ENCODE measurements at places on chromosomes 4 and X. TPM values are rescaled to one million over a fixed set of nuclear protein-coding genes. Genes with fewer than 3 reads are reported as not detected.

Gene TMSB4X
- 4,561 TPM for total RNA-seq

Gene ARSJ
- total RNA-seq: 15.7 TPM

Gene SPANXN4
- not detected for total RNA-seq

Gene LANCL3
- 2.8 TPM for total RNA-seq

Gene GRIA3
- 0.66 TPM for total RNA-seq

Gene CENPVL3
- not detected for total RNA-seq

Gene IL2RG
- 0.62 TPM for total RNA-seq

Gene SASH3
- 7.1 TPM for total RNA-seq

GRCh38 chr4:20681271-20681670 is 19.0 kb upstream of the PACRGL start:
- H3K27ac ChIP-seq: no peak overlapping the region
- H3K4me3 ChIP-seq: no peak overlapping the region
- H3K4me1 ChIP-seq: peaks cover 9% of the 10 kb centered on the region
- no peaks in the 10 kb centered on the region for H3K36me3 ChIP-seq
- peak; percentile 74 for ATAC-seq
- H3K27me3 ChIP-seq: no peaks in the 10 kb centered on the region

DNA sequence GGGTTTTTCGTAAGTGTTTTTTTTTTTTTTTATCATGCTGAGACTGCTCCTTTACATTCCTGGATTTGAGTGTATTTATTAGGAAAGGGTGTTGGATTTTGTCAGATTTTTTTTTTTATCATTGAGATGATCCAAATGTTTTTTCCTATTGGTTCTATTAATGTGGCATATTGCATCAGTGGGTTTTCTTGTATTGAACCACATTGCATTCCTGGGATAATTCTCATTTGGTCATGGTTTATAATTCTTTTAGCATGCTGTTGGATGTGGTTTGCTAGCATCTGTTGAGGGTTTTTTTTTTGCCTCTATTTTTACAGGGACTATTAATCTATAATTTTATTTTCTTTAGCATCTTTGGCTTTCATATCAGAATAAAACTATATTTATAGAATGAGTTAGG is 28.8 kb downstream of the COL4A5 start:
- no peaks in the 10 kb centered on the region for H3K27me3 ChIP-seq
- no peak overlapping the region for H3K4me3 ChIP-seq
- H3K36me3 ChIP-seq: no peaks in the 10 kb centered on the region
- H3K4me1 ChIP-seq: no peaks in the 10 kb centered on the region
- H3K27ac ChIP-seq: no peak overlapping the region
- ATAC-seq: no peak

GRCh38 chr4:1113311-1114009 is at the start of gene RNF212:
TSS of gene RNF212 (minus strand) at chr4:1113564. CDS start at chr4:1113464, 100 bp downstream.
- ATAC-seq: peak; percentile 60
- no peak within 1 kb of the TSS for H3K27ac ChIP-seq
- H3K4me1 ChIP-seq: no peaks in the 10 kb centered on the region
- H3K27me3 ChIP-seq: peaks cover 54% of the 10 kb centered on the region

DNA sequence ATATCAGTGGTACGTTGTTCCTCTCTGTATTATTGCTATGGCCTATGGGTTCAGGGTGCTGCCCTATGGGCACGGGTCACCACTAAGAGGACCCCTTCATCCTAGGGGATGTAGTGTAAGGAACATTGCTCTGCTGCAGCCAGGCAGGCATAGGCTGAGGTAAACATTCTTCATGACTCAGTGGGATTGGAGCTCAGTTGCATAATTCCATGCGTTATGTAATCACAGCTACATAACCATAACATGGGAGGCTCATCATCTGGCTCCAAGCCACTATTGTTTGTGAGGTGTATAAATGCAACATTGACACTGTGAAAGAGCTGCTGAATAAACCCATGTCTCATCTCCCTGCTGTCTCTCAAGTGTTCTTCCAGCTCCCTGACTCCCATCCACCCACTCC is 375.2 kb downstream of the MAGEE1 start:
- H3K4me1 ChIP-seq: no peaks in the 10 kb centered on the region
- H3K4me3 ChIP-seq: no peak overlapping the region
- H3K27me3 ChIP-seq: no peaks in the 10 kb centered on the region
- no peak for ATAC-seq
- H3K36me3 ChIP-seq: no peaks in the 10 kb centered on the region

DNA sequence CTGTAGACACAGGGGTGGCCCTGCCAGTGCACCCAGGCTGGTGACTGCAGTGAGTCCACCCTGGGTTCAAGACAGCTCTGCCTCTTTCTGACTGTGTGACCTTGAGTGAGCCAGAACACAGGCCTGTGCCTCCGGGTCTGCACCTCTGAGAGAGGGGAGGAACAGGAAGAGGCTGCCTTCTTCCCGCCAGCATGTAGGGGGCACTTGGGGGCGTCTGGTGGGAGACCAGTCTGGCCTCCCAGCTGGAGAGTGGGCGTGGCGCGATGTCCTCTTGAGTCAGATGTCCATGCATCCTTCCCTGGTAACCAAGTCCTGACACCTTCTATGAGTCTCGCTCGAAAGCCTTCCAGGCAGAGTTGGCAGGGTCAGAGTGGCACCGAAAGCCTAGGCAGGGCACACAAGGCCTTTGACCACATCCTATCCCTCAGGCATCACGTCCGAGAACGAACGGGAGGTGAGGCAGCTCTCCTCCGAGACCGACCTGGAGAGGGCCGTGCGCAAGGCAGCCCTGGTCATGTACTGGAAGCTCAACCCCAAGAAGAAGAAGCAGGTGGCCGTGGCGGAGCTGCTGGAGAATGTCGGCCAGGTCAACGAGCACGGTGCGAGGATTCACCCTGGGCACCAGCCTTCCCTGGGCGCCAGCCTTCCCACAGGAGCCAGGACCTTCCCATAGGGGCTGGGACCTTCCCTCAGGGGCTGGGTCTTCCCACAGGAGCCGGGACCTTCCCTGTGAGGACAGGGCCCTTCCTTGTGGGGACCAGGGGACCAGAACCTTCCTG is 21.3 kb downstream of the WFS1 start:
- H3K27ac ChIP-seq: no peak overlapping the region
- H3K36me3 ChIP-seq: no peaks in the 10 kb centered on the region
- peak; percentile 6 for ATAC-seq
- no peaks in the 10 kb centered on the region for H3K27me3 ChIP-seq
- H3K4me3 ChIP-seq: no peak overlapping the region

- no peak overlapping the region for H3K4me3 ChIP-seq
- no peaks in the 10 kb centered on the region for H3K36me3 ChIP-seq
- H3K27ac ChIP-seq: no peak overlapping the region
- no peaks in the 10 kb centered on the region for H3K4me1 ChIP-seq
Observed at GRCh38 chr4:88938138-88938537, 118.8 kb downstream of the FAM13A start.

- H3K27me3 ChIP-seq: no peaks in the 10 kb centered on the region
- no peak for ATAC-seq
- no peaks in the 10 kb centered on the region for H3K36me3 ChIP-seq
- no peak overlapping the region for H3K4me3 ChIP-seq
Observed at GRCh38 chr4:104973708-104974107, 173.0 kb upstream of the TET2 start.

All from gastroesophageal sphincter (tissue), 4 donors.